ENCODE measurements at places on chromosomes 5 and 9.

DNA sequence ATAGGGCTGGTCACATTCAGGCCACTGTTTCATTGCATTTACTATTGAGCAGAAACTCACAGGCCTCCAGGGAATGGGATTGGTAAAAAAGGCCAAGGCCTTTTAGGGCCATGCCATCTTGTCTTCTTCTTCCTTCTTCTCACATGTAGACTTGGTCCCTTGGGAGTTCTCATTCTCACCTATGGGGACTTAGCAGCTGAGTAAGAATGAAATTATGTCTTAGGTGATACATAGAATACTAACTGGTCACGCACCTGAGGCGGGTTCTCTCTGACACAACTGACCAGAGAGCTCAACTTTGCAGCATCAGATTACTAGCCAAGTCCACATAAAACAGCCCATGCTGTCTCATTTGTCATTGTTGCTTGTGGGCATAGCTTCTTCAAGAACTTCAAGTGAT is 641.8 kb downstream of the EFNA5 start:
- no peak for DNase-seq

- DNase-seq: no peak
These were observed 227.3 kb downstream of the MLLT3 start for GRCh38 chr9:20394969-20395368.

GRCh38 chr5:159182691-159183090 is 26.7 kb downstream of the RNF145 start:
- DNase-seq: no peak

DNA sequence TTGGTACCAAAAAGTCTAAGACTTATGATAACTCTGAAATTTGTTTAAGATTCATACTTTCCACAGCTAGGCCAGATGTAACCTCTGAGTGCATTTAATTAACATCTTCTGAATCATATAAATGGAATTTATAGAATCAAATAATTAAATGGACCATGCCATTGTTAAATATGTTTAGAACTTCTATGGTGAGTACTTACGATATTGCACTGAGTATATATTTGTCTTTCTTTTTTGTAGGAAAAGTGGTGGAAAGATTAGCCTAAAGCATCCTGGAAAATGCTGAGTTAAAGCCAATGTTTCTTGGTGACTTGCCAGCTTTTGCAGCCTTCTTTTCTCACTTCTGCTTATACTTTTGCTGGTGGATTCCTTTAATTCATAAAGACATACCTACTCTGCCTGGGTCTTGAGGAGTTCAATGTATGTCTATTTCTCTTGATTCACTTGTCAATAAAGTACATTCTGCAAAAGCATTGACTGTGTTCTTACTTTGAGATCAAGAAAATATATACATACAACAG is 11.9 kb downstream of the SPINK6 start:
- no peak for DNase-seq

DNA sequence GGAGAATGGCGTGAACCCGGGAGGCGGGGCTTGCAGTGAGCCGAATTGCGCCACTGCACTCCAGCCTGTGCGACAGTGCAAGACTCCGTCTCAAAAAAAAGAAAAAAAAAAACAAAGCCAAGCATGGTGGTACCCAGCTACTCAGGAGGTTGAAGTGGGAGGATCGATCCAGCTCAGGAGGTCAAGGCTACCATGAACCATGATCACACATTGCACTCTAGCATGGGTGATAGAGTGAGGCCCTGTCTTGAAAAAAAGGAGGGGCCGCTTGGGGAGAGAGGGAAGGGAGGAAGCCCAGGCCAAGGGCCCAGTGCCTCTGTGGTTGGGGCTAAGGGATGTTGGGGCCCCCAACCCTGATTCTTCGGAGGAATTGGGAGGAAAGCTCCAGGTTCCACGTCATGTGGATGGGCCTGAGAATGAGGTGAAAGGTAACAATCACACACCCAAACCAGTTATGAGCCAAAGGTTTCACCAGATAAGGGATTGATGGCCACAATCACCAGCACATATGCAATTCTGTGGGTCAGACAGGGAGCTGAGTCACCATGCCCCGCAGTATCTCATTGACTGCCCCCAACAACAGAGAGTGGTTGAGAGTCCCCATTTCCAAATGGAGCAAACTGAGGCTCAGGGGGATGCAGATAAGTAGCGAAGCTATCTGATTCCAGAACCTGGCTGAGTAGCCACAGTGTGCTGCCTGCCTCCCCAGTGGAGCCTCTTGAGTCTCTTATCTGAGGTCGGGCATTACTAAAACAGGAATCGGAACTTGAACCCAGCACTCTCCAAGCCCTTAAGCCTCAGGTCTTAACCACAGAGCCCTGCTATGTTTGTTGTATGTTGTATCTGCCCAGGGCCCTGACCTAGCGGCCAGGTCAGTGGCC is 20.5 kb downstream of the SWI5 start:
- DNase-seq: peak; percentile 93

- DNase-seq: no peak
These were observed 170.1 kb downstream of the GOLPH3 start for GRCh38 chr5:32003981-32004380.

GRCh38 chr5:78799266-78800017 is 150.9 kb upstream of the LHFPL2 start:
- DNase-seq: no peak

- no peak for DNase-seq
These were observed 65.8 kb upstream of the PAPPA start for GRCh38 chr9:116087751-116088194.

- no peak for DNase-seq
These were observed 462.6 kb upstream of the PAPPA start for GRCh38 chr9:115690786-115691496.

GRCh38 chr5:179264783-179265513 is 80.3 kb downstream of the ADAMTS2 start:
- no peak for DNase-seq

- DNase-seq: no peak
These were observed 250.2 kb downstream of the PDZD2 start for GRCh38 chr5:31889001-31889561.

GRCh38 chr9:121185178-121185745 is 16.4 kb downstream of the RAB14 start:
- no peak for DNase-seq

- DNase-seq: no peak
These were observed 343.1 kb downstream of the BRINP1 start for GRCh38 chr9:119026120-119026519.

- no peak for DNase-seq
These were observed 121.6 kb downstream of the TLR4 start for GRCh38 chr9:117825609-117826347.

GRCh38 chr5:57002959-57003485 is 51.1 kb upstream of the MIER3 start:
- DNase-seq: no peak

DNA sequence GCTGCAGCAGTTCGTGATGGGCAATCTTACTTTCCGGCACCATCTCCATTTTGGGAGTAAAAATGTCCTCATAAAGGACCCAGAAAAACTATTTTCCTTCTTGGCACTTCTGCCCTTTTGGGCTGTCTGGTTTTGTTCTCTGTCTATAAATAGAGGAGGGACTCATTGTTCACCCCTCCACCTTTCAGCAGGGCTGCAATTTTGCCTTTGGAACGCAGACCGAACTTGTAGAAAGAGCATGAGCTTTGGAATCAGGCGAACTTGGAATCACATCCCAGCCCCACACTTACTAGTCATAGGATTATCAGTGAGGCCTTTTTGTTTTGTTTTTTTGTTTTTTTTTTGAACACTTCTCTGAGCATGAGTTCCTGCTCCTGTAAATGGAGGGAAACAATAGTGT is 178.1 kb upstream of the IL12B start:
- DNase-seq: no peak
